Muscle of leg (tissue), 16 donors: ENCODE measurements at places on chromosomes 11 and 22. TPM values are rescaled to one million over a fixed set of nuclear protein-coding genes. Genes with fewer than 3 reads are reported as not detected.
A peak's percentile ranks its signal among the peaks of the same experiment; 100 is the strongest.

Gene OR51V1
- polyA plus RNA-seq, result not detected

DNA sequence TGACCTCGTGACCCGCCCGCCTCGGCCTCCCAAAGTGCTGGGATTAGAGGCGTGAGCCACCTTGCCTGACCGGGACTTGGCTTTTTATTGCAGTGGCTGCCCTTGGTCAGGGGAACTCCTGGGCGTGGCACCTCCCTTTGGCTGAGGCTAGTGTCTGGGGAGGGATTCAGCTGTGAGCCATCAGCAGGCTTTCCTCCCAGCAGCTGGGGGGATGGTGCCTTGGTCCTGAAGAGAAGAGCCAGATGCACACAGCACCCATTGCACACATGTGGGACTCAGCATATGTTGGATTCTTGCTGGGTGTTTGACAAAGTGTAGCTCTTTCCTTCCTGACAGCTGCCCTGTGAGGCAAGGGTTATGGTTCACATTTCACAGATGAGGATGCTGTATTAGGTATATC, 8.4 kb downstream of the CYTH4 start:
- H3K36me3 ChIP-seq, result no peaks in the 10 kb centered on the region
- H3K4me1 ChIP-seq, result peaks cover 8% of the 10 kb centered on the region
- no peak overlapping the region for H3K4me3 ChIP-seq
- DNase-seq, result peak; percentile 53
- peaks cover 2% of the 10 kb centered on the region for H3K27me3 ChIP-seq
- no peak overlapping the region for H3K27ac ChIP-seq

DNA sequence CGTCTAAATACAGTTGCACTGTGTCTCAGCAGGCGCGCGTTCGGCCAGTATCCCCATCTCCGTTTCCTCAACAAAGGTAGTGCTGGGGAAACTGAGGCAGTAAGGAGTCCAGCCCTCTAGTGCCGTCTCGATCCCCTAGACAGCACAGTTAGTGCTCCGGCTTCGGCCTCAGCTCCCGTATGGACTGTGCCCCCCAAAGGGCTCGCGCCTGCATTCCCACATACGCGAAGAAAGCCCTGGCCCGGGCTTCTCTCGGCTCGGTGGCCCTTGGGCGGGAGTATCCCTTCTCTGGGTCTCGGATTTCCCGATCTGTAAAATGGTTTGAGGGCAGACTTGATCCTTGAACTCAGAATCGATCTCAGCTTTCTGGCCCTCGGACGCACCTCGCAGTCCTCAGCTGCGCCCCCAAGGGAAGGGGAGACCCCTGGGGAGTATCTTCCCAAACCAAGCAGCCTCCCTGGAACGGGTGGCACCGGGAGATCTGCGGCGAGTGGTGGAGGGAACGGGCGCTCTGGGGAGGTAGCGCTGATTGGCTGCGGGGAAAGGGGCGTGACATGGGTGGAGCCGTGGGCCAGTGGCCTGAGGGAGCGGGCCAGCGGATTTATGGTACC, 759 bp upstream of the PEX16 start:
- peak overlapping the region; percentile 99 for H3K4me3 ChIP-seq
- peak; percentile 67 for DNase-seq
- peaks cover 32% of the 10 kb centered on the region for H3K4me1 ChIP-seq
- H3K27me3 ChIP-seq, result peaks cover 33% of the 10 kb centered on the region

Gene PAX6
- polyA plus RNA-seq, result 0.25 TPM

Gene SPI1
- 8.2 TPM for polyA plus RNA-seq
